ENCODE measurements at places on chromosomes 12 and 14. TPM values are rescaled to one million over a fixed set of nuclear protein-coding genes. Genes with fewer than 3 reads are reported as not detected.

The NRIP2 gene
- total RNA-seq, result not detected

The TOGARAM1 gene
- 5.5 TPM for total RNA-seq

The KRT2 gene
- not detected for total RNA-seq

The PLCZ1 gene
- not detected for total RNA-seq

The NANOG gene
- total RNA-seq, result not detected

The SERPINA12 gene
- not detected for total RNA-seq

The GPRC5D gene
- not detected for total RNA-seq

The ASPG gene
- not detected for total RNA-seq

The DGKA gene
- total RNA-seq, result 199 TPM

The ACOT6 gene
- total RNA-seq, result not detected

The MMP19 gene
- not detected for total RNA-seq

The VRK1 gene
- 81.1 TPM for total RNA-seq

The HOXC11 gene
- total RNA-seq, result not detected

The TSHR gene
- total RNA-seq, result not detected

The IFNG-AS1 gene
- total RNA-seq, result 0.46 TPM

The PUS1 gene
- total RNA-seq, result 112 TPM

The PITPNM2 gene
- 9.4 TPM for total RNA-seq

The REM2 gene
- total RNA-seq, result not detected

The KCNA1 gene
- total RNA-seq, result not detected

The CDK17 gene
- total RNA-seq, result 25.2 TPM

The JPH4 gene
- 0.65 TPM for total RNA-seq

The CPNE6 gene
- not detected for total RNA-seq

The VDR gene
- 106 TPM for total RNA-seq

The RND1 gene
- total RNA-seq, result 2.9 TPM

The PDZRN4 gene
- not detected for total RNA-seq

The ANKRD13A gene
- total RNA-seq, result 32.1 TPM

The RAD9B gene
- 0.95 TPM for total RNA-seq

The AKAP5 gene
- total RNA-seq, result 4.5 TPM

The VRTN gene
- not detected for total RNA-seq

The AICDA gene
- total RNA-seq, result not detected

The ACOT4 gene
- total RNA-seq, result 4.0 TPM

The ALDH2 gene
- total RNA-seq, result 1.4 TPM

The NINJ2 gene
- 2.1 TPM for total RNA-seq

The GLIPR1 gene
- 22.4 TPM for total RNA-seq

The NTN4 gene
- total RNA-seq, result not detected

The KCNJ8 gene
- not detected for total RNA-seq

The MGP gene
- not detected for total RNA-seq

The CMTM5 gene
- not detected for total RNA-seq

The GNG2 gene
- 110 TPM for total RNA-seq

The RNASE3 gene
- not detected for total RNA-seq

The SLC38A4 gene
- total RNA-seq, result not detected

The LUM gene
- total RNA-seq, result not detected

The TAS2R30 gene
- 1.0 TPM for total RNA-seq

The GSC gene
- not detected for total RNA-seq

The OR10P1 gene
- total RNA-seq, result not detected

The KRT76 gene
- total RNA-seq, result not detected

The IQSEC3 gene
- 1.4 TPM for total RNA-seq

The NELL2 gene
- 48.3 TPM for total RNA-seq

The NFE2 gene
- total RNA-seq, result not detected

The PCNX1 gene
- total RNA-seq, result 41.5 TPM

The ENDOU gene
- total RNA-seq, result not detected

The VSIG10 gene
- total RNA-seq, result 8.0 TPM

All from activated CD8-positive, alpha-beta memory T cell treated with anti-CD3 and anti-CD28 coated beads for 36 hours (primary cell).